ENCODE measurements at places on chromosomes 5 and 9.
A peak's percentile ranks its signal among the peaks of the same experiment; 100 is the strongest.

- DNase-seq: no peak
Measured at GRCh38 chr5:146662229-146662628, 146.2 kb upstream of the GPR151 start.

DNA sequence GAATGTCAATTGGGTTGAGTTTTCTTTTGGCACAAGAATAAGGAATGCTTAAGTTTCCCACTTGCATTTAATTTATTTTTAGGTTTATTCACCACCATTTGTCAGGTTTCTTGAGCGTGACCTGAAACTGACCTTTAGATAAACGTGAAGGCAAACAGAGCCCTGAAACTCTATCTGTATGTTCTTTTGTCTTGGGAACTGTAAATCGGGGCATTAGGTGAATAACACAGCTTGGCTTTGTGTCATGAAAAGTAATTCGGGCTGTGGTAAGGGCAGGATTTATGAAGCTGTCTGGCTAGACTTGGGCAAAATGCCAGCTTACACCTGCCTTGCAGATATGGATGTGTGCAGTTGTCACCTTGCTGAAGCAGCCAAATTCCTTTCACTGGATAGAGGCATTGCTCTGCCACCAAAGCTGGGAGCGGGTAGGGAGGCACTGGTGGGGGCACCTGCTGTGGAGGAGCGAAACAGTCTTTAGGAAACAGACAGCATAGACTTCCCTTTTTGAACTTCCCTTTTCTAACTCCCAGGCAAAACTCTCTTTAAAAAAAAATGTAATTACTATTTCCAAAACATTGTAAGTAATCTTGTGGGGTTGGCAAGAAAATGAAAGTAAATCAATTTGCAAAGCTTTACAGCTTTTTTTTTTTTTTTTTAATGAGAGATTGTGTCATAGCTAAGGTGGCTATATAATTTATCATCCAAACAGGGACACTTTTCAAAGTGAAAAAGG is 545.2 kb downstream of the CSNK1G3 start:
- no peak for DNase-seq

GRCh38 chr5:78845470-78845869 is 139.6 kb downstream of the ARSB start:
- DNase-seq: no peak

GRCh38 chr5:121156565-121156964 is 692.5 kb downstream of the PRR16 start:
- DNase-seq: no peak

DNA sequence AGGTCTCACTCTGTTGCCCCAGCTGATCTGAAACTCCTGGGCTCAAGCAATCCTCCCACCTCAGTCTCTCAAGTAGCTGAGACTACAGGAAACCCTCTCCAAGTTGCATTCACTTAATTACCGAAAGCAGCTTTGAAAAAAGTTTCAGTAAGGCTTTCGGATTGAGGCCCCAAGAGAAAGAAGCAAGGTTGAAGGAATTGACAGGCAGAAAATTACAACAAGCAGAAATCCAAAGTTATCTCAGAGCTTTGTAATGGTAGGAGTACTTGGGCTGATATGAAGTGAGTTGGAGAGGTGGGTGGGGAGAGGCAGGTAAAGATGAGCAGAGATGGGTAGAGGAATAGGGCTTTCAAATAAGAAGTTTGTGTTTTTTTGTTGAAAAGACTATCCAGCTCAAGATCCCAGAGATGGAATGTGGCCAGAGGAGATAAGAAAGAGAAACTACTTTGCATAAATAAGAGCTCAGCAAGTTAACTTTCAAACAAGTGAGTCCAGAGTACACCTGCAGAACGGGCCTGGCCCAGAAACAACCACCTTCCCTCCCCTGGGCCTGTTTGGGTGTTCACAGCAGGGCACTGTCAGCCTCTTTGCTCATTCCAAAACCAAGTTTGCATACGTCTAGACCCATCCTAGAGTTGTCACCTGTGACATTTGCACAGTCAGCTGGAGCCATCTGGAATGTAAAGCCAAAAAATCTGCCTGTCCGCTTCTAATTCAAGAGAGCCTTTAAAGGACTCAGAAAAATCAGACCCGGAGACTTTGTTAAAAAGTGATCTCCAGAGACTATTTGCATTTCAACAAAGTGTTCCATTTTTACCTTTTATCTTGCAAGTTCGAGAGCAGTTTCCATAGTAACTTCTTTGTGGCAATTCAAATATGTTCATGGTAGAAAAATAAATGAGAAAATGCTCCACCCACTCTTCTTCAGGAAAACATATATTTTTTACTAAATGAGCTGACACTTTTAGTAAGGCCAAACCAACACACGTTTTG is 2.2 kb upstream of the CLINT1 start:
- no peak for DNase-seq

GRCh38 chr5:34576891-34577666 is 79.0 kb upstream of the RAI14 start:
- no peak for DNase-seq

DNA sequence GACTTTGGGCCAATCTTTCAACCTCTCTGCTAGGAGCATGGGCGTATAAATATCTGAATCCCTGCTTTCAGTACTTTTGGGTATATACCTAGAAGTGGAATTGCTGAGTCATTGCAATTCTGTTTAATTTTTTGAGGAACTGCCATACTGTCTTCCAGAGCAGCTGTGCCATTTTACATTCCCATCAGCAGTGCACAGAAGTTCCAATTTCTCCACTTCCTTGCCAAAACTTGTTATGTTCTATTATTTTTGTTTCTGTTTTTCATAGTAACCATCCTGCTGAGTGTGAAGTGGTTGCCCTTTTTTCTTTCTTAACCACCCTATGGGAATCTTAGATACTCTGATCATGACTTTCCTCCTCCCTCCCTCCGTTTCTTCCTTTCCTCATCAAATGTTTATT is 11.1 kb upstream of the CCIN start:
- no peak for DNase-seq

DNA sequence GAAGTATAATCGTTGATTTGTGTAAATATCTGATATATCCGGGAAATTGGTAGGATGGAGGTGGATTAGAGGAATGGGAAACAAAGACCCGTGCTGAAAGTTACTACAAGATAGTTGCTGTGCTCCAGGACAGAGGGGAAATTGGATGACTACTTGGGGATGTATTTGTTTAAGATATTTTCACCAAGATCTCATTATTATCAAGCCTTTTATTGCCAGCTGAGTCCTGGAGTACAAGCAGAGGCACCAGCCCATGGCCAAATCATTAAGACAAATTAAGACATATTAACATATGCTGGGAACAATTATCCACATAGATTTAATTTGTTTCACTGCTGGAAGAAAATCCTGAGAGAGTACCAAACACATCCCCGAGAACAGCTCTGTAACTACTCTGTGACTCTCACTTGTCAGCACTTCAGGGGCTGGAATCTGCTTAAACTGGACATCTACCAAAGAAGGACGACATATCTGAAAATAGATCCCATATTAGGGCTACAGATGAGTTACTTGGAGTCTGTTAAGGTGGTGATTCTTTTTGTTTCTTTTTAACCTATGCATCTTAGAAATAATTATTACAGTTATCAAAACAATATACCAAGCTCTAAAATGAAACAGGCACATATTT is 68.2 kb downstream of the SLC1A1 start:
- DNase-seq: no peak

GRCh38 chr5:169301986-169302385 is 1.0 kb upstream of the SLIT3 start:
- DNase-seq: no peak

DNA sequence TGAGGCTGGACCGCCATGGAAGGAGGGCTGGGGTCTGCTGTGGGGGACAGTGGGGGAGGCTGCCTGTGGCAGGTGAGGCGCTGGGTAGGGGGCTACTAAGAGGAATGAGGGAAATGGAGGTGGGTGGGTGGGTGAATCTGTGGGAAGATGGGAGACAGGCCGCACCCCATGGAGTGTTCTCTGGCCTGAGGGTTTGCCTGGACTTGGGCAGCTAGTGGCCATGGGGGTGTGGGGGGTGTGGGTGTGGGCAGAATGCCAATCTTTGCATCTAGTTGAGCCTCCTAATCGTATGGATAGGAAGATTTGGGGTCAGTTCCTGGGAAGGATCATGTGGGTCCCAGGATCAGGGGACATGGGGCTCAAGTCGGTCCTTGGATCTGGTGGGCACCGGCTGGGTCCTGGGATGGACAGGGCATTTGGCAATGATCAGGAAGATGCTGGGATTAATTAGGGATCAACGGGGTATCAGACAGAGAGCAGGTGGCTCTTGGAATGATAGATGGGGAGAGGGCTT is 518 bp downstream of the ZDHHC12 start:
- DNase-seq: peak; percentile 12

GRCh38 chr5:156221816-156222215 is 105.1 kb upstream of the SGCD start:
- no peak for DNase-seq

DNA sequence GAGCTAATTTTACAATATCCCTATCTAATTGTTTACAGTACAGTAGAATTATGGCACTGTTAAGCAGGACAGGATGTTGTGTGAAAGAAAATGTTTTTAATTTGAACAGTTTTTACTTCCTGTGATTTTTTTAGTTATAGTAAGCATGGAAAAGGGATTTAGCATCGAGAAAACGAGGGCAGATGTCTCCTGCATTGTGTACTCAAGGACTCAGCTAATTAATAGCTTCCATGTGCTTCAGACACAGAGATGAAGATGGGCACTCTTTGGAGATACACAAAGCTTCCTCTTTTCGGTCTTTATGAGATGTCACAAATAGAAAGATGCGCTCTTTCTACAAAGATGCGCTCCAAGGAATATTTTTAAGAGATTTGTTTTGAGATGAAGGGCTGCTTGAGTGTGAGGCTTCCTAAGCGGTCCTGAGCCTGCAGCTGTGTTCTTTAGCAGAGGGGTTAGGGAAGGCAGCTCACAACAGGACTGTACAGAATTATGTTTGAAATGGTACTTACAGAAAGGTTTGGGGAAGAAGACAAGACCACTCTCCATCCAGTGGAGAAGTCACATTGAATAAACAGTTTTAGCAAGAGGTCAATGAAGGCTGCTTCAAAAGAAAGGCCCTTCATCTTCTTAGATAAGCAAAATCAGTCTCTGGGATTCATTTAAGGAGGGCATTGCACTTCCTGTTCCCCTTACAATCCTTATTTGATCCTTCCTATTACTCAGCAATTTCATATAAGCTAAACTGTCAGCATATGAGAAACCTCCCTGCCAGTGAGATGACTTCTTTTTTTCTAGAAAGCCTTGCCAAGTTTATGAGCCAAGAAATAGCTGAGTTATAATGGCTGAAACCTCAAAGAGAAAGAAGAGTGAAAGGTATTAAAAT is 311.5 kb downstream of the EFNA5 start:
- DNase-seq: no peak

- no peak for DNase-seq
Measured at GRCh38 chr9:113468716-113469448, 5.4 kb downstream of the RGS3 start.

DNA sequence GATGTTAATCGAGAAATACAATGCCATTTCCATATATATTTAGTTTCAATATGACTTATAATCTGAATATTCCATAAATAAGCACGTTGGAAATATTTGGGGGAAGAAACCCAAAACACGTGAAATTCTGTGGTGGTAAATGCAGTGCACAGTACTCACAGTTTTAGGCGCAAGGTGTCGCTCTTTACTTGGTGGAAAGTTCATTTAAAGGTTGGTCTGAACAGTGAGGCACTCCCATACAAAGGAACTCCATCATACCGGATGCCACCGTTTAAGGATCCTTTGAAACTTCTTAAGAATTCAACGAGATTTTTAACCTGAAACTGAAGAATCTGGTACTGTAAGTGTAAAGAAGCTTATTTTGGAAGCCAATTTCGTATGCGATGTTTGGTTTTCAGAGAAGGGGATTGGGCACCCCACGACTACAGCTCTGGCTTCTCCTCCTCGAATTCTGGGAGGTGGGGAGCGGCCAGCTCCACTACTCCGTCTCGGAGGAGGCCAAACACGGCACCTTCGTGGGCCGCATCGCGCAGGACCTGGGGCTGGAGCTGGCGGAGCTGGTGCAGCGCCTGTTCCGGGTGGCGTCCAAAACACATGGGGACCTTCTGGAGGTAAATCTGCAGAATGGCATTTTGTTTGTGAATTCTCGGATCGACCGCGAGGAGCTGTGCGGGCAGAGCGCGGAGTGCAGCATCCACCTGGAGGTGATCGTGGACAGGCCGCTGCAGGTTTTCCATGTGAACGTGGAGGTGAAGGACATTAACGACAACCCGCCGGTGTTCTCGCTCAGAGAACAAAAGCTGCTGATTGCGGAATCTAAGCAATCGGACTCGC is at the start of gene PCDHA11:
Gene PCDHA11, plus strand, starts transcription at position 237 of the 834 bp plus-strand sequence. Its CDS starts 147 bp downstream, at position 384.
- DNase-seq: peak; percentile 53

GRCh38 chr9:21326526-21327139 is 8.6 kb downstream of the KLHL9 start:
- peak; percentile 15 for DNase-seq

DNA sequence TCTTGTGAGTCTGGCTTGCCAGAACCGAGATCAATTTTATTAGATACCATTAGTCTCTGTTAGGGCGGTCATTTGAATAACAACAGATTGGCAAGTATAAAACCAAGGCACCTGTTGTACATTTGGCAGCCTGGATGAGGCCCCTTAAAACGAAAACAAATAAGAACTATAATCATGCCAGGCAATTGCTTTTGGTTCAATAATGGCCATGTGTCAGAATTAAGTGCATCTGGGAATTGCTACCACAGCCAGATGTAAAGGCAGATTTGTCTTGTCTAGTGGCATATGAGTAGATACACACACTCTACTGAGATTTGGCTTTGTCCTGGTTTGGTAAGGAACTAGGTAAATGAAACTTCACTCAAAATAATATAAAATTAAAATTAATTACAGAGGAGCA is 1046.2 kb upstream of the DMAC1 start:
- no peak for DNase-seq

DNA sequence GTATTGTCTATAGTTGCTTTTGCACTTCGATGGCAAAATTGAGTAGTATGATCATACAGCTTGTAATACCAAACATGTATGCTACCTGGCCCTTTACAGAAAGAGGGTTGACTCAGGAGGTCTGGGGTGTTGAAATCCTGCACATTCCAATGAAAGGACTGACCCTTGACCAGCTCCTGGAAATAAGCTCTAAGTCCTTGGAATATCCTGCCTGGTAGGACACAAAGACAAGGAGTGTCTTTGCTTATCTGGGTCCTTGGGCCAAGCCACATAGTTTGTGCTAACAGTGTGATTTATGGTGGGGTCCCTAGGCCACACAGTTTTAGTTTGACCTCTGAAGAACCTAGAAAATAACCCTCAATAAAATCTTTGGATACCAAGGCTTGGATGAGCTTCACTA is 89.3 kb upstream of the FTMT start:
- DNase-seq: no peak
